ENCODE measurements at places on chromosomes 3 and 15. TPM values are rescaled to one million over a fixed set of nuclear protein-coding genes. Genes with fewer than 3 reads are reported as not detected.

The FBLN2 gene
- total RNA-seq: 0.22 TPM

The TMEM42 gene
- total RNA-seq: 8.1 TPM

The HRG gene
- not detected for total RNA-seq

The CEP70 gene
- 13.3 TPM for total RNA-seq

The EFHB gene
- not detected for total RNA-seq

The COMMD2 gene
- total RNA-seq: 51.8 TPM

The SAMD7 gene
- not detected for total RNA-seq

The PODXL2 gene
- 4.4 TPM for total RNA-seq

The ITGA11 gene
- total RNA-seq: 0.14 TPM

The GPR171 gene
- not detected for total RNA-seq

The GOLGA8S gene
- 0.07 TPM for total RNA-seq

The CAMKV gene
- not detected for total RNA-seq

The GHSR gene
- total RNA-seq: not detected

The WWTR1 gene
- total RNA-seq: 362 TPM

The MNS1 gene
- 1.6 TPM for total RNA-seq

The THSD4 gene
- 19.3 TPM for total RNA-seq

The THRB gene
- 0.93 TPM for total RNA-seq

The HYAL1 gene
- 3.7 TPM for total RNA-seq

The PRTG gene
- 4.4 TPM for total RNA-seq

The EXD1 gene
- total RNA-seq: not detected

The TMEM266 gene
- total RNA-seq: not detected

The ANKRD34C gene
- total RNA-seq: not detected

The GUCA1C gene
- not detected for total RNA-seq

The GCHFR gene
- total RNA-seq: 4.5 TPM

The SLC9C1 gene
- 0.57 TPM for total RNA-seq

The CHST2 gene
- 7.8 TPM for total RNA-seq

The LXN gene
- 99.8 TPM for total RNA-seq

The NR2F2 gene
- 24.8 TPM for total RNA-seq

The CPNE9 gene
- total RNA-seq: not detected

The FBXL2 gene
- total RNA-seq: 18.2 TPM

The SRGAP3 gene
- 0.53 TPM for total RNA-seq

The AGBL1 gene
- total RNA-seq: not detected

The FBXL22 gene
- total RNA-seq: 0.13 TPM

The DNASE1L3 gene
- total RNA-seq: not detected

The C3orf70 gene
- total RNA-seq: 2.9 TPM

The NEK10 gene
- total RNA-seq: 20.6 TPM

The ACOX2 gene
- 4.5 TPM for total RNA-seq

The HCLS1 gene
- 43.8 TPM for total RNA-seq

The PLA2G4D gene
- total RNA-seq: not detected

The TMIE gene
- total RNA-seq: 0.13 TPM

The GOLGA8K gene
- total RNA-seq: 0.66 TPM

The CNTN3 gene
- total RNA-seq: 2.3 TPM
